MV-4-11 (cell line): ENCODE measurements at places on chromosomes 5 and 9.

DNA sequence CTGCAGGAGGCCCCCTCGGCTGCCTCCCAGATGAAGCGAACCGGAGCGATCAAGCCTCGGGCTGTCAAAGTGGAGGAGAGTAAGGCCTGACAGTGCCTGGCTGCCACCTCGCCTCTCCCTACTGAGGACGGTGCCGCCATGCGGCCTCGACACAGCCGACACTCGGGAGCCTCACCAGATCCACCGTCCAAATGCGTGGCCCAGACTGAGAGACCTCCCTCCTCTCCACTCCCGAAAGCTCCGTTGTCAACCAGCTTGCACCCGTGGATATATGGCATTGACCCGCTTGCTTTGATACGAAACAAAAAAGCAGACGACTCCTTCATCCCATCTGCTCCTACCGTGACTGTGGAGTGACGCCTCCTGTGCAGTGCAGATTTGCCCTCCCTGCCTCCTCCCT lies 6.9 kb upstream of the POMT1 start:
- no peak for DNase-seq

DNA sequence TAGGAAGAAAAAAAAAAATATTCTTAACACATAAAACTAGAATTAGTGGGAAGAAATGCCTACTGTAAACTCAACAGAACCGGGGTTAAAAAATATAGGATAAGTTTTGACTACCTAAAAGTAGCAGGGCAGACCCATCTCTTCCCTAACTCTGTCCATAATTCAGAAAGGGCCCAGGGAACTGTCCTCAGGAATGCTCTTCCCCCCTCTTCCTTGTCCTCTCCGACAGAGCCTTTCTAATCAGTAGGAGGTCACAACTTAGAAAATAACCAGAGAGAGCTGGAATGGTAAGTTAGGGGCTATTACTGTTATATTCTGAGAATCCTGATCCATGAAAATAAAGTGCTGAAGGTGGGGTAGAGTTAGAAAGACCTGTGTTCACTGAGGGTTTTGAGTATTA lies 22.2 kb downstream of the PIK3R1 start:
- no peak for DNase-seq

GRCh38 chr5:98031496-98031895 lies 742.0 kb upstream of the RGMB start:
- peak; percentile 16 for DNase-seq

- no peak for DNase-seq
These were observed 44.5 kb upstream of the NR3C1 start for GRCh38 chr5:143447983-143448382.

- DNase-seq = no peak
These were observed 37.3 kb downstream of the SLIT3 start for GRCh38 chr5:169263591-169263990.

DNA sequence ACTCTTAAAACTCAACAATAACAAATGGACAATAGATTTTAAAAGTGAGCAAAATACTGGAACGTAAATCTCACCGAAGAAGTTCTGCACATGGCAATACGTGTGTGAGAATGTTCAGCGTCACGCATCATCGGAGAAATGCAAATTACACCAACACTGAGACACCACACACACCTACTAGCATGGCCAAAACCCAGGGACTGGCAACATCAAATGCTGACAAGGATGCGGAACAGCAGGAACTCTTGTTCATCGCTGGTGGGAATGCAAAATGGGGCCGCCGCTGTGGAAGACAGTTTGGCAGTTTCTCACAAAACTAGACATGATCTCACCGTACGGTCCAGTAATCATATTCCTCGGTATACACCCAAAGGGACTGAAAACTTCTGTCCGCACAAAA lies 21.6 kb upstream of the CLPTM1L start:
- no peak for DNase-seq

GRCh38 chr5:136722086-136722485 lies 356.7 kb upstream of the TRPC7 start:
- DNase-seq = no peak

DNA sequence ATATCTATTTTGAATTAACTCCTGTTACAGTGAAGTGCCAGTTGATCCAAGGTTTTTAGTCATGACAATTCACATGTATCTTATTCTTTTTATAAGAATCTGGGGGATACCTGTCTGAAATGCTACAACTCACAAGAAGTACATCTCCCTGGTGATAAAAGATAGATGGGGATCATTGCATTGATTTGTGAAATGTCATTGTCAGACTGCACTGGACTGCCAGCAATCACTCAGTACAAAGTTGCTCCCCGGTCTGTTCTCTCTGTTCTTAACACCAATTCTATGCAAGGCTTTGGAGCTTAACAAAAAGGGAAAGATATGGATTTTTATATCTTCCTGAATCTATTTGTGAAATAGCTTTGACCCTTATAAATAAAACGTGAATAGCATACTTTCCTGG lies 171.8 kb upstream of the PCSK5 start:
- DNase-seq = no peak

GRCh38 chr9:124868511-124869465 lies 6.9 kb downstream of the ARPC5L start:
- DNase-seq = peak; percentile 82

- no peak for DNase-seq
These were observed 181.7 kb upstream of the TLX3 start for GRCh38 chr5:171127314-171127713.

GRCh38 chr9:77453825-77454647 lies 194.1 kb downstream of the GNA14 start:
- DNase-seq = peak; percentile 78
